ENCODE measurements at places on chromosomes 3 and 15. TPM values are rescaled to one million over a fixed set of nuclear protein-coding genes. Genes with fewer than 3 reads are reported as not detected.

The ZNF662 gene
- total RNA-seq = 13.8 TPM

The COMMD2 gene
- 46.0 TPM for total RNA-seq

The TGM5 gene
- total RNA-seq = not detected

The PRSS50 gene
- not detected for total RNA-seq

The SLC24A5 gene
- not detected for total RNA-seq

The PLSCR4 gene
- 70.8 TPM for total RNA-seq

The CADM2 gene
- 0.85 TPM for total RNA-seq

The WDR93 gene
- not detected for total RNA-seq

The PRR23B gene
- not detected for total RNA-seq

The C3orf85 gene
- total RNA-seq = not detected

The SSR3 gene
- 107 TPM for total RNA-seq

The MFN1 gene
- total RNA-seq = 66.8 TPM

The SIDT1 gene
- not detected for total RNA-seq

The LRRK1 gene
- total RNA-seq = 18.2 TPM

The TPRA1 gene
- 22.4 TPM for total RNA-seq

The PIGZ gene
- total RNA-seq = 3.3 TPM

The TRA2B gene
- total RNA-seq = 33.8 TPM

The PLOD2 gene
- total RNA-seq = 83.2 TPM

The LMOD3 gene
- total RNA-seq = not detected

The STRA6 gene
- 11.6 TPM for total RNA-seq

The PIAS1 gene
- total RNA-seq = 171 TPM

The OIP5 gene
- not detected for total RNA-seq

The ST8SIA2 gene
- total RNA-seq = not detected

The SPINK8 gene
- not detected for total RNA-seq

The SOX14 gene
- not detected for total RNA-seq

The MRAS gene
- total RNA-seq = 83.0 TPM

The CASR gene
- not detected for total RNA-seq

The CFAP100 gene
- total RNA-seq = 2.8 TPM

The IL16 gene
- total RNA-seq = 26.2 TPM

The IL17RC gene
- total RNA-seq = 63.7 TPM

The GUCA1C gene
- total RNA-seq = not detected

The GPR62 gene
- 0.28 TPM for total RNA-seq

The LACTB gene
- 10.7 TPM for total RNA-seq

The KCNAB1 gene
- total RNA-seq = 4.4 TPM

The TGM4 gene
- total RNA-seq = not detected

The CCDC13 gene
- 1.9 TPM for total RNA-seq

The NLGN1 gene
- 44.8 TPM for total RNA-seq

The CHL1 gene
- total RNA-seq = 20.3 TPM

The TIGIT gene
- not detected for total RNA-seq

The PHLDB2 gene
- 108 TPM for total RNA-seq

The LRTM1 gene
- total RNA-seq = not detected

The KBTBD13 gene
- not detected for total RNA-seq

The NEIL1 gene
- total RNA-seq = 155 TPM

The C3orf22 gene
- total RNA-seq = not detected

The PCYT1A gene
- 275 TPM for total RNA-seq
